ENCODE measurements at places on chromosomes 5 and 9.
A peak's percentile ranks its signal among the peaks of the same experiment; 100 is the strongest.

DNA sequence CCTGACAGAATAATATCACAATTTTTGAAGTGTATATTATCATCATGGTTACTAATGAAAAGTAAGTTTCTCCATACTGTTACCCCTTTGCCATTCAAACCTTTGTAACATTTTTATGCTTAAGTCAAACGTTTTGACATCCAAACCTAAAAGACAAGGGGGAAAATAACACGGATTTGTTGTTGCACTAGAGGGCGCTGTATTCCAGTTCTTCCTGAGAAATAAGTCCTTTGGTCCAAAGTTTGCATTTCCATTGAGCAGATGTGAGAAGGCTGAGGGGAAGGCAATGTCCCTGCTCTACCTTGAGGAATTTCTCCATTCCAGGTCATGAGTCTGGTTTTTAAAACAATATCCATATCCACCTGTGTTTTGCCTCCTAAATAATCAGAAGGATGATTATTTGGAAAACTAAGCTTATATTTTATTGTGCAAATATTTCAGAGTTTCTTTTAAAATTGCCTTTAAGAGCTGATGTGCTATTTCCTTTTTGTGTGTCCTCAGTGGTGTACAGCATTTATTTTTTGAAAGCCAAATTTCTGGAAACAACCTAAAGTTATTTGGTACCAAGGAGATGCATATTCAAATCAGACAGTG lies 9.7 kb downstream of the LECT2 start:
- DNase-seq, result peak; percentile 71

GRCh38 chr9:126114850-126115460 lies 211.7 kb upstream of the MVB12B start:
- no peak for DNase-seq

DNA sequence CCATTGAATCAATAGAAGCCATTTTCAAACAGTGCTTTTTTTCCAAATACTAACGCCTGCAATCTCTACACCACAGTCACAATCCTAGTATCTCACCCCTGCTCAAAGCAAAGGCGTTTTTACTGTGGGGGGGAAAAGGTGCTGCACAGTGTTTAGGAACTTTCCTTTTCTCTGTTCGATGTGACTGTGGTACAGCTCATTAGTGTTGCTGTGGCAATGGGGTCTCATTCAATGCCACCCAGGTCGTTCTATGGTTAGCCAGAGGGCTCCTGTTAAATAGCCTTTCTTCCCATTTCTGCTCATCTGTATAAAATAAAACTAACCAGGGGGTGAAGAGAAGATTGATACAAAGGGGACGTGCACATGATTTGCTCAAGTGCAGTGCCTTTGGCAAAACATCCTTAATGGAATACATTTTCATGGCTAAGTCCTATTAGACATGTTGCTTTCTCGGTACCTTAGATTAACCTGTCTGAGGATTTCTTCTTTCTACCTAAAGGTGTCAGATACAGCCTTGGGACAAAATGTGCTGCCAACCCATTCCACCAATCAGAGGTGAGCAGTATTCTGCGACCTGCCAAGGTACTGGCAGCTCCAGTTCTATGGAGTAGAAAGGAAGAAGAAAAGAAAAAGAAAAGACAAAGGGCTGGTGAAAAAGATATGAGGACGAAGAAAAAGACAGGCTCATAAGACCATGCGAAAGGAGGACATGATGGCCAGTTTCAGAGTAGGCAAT lies 651.4 kb upstream of the DMAC1 start:
- DNase-seq, result no peak

GRCh38 chr9:131700076-131700475 lies 39.8 kb downstream of the RAPGEF1 start:
- no peak for DNase-seq

GRCh38 chr5:57207007-57207653 lies 33.3 kb downstream of the GPBP1 start:
- no peak for DNase-seq

GRCh38 chr5:156640691-156641241 lies 209.3 kb upstream of the PPP1R2B start:
- no peak for DNase-seq

GRCh38 chr5:83715236-83716065 lies 5.2 kb downstream of the HAPLN1 start:
- no peak for DNase-seq
